ENCODE measurements at places on chromosomes 11 and 22.
A peak's percentile ranks its signal among the peaks of the same experiment; 100 is the strongest.

DNA sequence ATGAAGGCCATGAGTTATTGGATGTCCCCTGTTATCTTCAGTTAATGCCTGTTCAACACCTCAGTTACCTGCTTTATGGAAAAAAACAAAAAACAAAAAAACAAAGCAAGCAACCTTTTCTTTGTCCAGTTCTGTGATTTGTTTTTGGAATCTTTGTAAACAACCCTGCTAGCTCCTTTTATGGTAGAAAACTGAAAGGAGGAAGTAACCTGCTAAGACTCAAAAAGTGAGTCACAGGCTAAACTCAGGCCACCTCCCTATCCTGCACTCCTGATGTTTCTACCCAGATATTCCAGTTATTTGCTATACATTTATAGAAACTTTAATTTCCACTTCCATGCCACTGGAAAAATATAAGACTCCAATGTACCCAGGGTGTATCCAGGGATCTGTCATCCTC is 20.6 kb upstream of the TLCD5 start:
- DNase-seq, result no peak

DNA sequence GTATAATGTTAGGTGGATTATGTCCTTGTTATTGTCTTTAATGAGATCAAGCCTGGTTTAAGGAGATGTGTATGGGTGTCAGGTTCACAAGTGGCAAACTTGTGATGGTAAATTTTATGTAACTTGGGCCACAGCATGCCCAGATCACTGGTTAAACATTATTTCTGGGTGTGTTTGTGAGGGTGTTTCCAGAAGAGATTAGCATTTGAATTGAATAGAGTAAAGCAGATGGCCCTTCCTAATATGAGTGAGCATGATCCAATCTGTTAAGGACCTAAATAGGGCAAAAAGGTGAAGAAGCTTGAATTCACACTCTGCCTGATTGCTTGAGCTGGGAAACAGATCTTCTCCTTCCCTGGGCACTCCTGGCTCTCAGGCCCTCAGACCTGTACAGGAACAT is 20.7 kb downstream of the OR5B21 start:
- DNase-seq, result no peak

GRCh38 chr11:110128161-110128560 is 35.0 kb downstream of the ZC3H12C start:
- no peak for DNase-seq

DNA sequence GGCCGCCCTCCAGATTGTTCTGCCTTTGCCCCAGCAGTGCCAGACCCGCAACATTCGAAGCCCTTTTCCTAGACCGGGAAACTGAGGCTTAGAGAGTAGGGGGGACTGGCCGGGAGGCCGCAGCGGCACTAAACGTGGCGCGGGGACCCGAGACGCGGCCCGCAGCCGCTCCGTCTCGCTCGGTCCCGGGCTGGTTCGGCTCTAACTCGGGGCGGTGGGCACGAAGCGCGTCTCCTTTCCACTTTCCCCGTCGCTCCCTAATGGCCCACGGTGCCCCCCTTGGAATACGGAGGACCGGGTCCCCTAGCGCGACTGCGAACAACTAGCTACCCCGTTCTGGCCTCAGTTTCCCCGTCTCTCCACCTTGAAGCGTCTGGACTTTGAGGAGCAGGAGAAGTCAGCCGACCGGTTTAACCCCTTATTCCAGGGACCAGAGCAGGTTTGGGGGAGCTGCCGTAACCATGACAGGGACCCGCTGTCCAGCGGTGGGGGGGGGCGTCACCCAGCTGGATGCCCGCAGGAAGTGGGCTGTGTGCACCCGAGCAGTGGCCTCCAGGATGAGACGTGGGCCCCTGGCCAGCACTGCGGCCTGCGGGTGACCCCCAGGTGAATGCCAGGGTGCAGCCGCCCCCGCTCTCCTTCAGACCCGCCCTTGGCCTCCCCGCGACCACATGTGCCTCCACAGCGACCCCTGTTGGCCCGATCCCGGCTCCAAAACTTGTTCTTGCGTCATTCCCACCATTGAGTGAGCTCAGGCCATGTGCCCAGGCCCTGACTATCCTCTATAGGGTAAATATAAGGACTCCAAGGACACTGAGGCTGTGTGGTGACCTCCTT is 1.1 kb downstream of the CDC42EP1 start:
- peak; percentile 69 for DNase-seq

DNA sequence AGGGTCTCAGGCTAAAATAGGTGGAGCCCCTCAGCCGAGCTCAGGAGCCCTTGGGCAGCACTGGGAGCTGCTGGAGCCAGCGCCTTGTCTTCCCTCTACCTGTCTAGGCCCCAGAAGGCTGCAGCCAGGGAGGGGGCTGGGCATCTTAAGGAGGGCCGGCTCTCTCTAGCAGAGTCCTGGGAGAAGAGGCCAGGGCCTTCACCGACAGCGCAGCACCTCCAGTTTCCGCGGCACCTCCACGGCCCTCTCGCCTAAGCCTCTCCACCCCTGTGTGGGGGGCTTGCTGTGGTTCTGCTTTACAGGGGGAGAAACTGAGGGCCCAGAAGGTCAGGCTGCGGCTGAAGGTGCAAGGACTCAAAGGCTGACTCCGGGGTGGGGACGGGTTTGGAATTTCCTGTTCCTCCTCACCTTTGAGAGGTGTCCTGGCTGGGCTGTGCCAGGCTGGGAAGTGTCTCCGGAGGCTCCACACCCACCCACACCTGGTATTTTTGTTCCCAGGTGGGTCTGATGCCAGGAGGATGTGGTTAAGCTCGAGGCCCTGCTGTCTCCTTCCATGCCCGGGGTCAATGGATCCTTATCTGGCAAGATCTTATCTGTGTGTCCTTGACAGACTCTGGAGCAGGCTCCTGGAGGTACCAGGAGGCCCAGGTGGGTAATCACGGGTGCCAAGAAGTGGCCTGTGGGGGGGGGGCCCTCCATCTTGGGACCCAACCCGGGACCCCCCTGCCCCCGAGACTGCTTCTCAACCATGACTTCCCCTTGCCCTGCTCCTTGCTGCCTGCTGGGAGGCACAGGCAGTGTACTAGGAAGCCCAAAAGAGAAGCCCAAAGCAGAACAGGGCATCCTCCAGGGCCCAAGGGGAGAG is 95.3 kb upstream of the FGF3 start:
- no peak for DNase-seq

GRCh38 chr11:30811226-30811755 is 225.1 kb upstream of the MPPED2 start:
- DNase-seq, result no peak

- DNase-seq, result no peak
Observed at GRCh38 chr11:6124245-6124644, 16.8 kb downstream of the OR56B4 start.

- DNase-seq, result no peak
Observed at GRCh38 chr22:41752011-41752970, 48.2 kb upstream of the CCDC134 start.

DNA sequence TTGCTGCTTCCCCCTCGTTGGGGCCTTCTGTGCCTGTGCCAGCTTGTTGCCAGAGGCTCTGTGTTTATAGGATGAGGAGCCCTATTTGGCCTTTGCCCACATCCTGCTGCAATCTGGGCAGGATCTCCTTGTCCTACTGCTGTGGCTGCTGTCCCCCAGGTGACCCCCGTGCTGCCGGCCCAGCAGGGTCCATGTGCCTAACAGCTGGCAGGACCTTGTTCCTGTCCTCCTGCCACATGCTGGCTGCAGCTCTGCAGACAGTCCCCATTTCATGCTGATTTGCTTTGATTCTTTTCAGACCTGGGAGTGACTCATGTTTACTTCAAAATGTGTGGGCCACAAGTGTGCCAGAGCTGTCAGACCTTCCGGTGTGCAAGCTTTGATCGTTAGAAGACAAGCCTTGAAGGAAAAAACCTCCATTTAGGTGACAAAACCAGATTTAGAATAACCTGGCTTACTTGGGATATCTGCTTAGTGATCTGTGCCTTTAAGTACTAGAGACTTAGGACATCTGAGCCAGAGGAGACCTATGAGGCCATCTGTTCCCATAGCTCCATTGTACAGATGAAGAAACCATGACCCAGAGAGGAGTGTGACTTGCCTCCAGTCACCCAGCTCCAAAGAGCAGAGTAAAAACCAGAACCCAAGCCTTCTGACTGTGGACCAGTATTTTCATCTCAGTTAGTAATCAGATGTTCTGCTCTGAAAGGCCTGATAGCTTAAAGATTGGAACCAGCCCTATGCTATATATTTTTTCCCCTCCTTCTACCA is 11.1 kb downstream of the NAV2 start:
- DNase-seq, result peak; percentile 34

GRCh38 chr11:13160346-13160745 is 117.2 kb upstream of the BMAL1 start:
- DNase-seq, result no peak

GRCh38 chr11:126963603-126964363 is 36.8 kb downstream of the KIRREL3 start:
- no peak for DNase-seq

DNA sequence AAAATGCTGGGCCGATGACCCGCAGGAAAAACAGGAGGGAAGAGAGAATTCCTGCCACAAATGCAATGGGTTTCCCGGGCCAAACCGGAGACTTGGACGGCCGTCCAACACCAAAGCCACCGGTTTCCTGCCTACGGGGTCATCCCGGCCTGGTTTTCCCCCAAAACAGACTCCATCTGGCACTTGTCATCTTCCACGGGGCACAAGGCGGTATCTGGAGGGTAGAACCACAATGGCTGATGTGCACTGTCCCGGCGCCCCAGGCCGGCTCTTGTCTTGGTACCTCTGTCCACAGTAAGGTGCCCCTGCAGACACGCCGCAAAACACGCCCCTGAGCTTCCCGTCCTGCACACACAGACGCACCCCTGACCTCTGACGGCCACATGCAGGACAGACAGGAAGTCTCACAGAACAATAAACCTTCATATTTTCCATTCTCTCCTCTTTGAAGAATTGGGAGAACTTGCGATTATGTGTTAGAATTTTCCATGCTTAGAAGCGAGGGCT is 20.1 kb downstream of the CELSR1 start:
- DNase-seq, result no peak

DNA sequence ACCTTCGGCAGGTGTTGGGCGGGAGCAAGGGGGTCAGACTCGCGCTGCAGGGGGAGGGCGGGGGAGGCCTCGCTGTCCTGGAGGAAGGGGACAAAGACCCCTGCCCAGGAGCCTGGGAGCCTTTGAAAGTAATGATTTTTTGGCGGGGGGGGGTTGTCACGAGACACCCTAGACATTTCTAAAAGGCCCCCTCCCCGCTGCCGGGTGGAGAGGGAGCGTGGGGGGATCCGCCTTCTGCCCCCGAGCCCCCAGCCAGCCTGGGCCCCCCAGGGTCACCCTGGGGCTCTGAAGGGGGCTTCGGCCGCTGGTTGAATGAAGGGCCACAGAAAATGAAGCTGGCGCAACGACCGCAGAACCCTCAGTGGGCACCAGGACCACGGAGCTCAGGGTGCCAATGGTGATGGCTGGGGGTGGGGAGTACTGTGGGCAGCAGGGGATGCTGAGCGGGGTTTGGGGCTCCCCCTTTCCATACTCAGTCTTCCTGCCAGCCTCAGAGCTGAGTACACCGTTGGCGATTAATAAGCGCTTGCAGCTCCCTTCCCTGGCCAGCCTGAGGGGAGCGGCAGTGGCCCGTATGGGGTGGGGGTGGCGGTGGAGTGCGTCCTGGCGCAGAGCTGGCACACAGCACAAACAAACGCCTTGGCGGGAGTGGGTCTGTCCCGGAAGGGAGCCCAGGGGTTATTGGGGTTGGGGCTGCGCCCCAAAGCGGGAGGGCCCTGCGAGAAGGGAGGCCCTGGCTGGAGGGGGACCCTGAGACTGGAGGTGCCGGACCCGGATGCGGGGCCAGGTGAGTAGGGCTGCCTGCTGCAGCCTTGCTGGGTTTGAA is 1.2 kb upstream of the DUSP8 start:
- DNase-seq, result no peak

- DNase-seq, result no peak
Observed at GRCh38 chr22:49147617-49148175, 680.0 kb downstream of the BRD1 start.
